ENCODE measurements at places on chromosomes 11 and 22.

GRCh38 chr22:49294656-49295464 is 532.8 kb downstream of the BRD1 start:
- DNase-seq: no peak

DNA sequence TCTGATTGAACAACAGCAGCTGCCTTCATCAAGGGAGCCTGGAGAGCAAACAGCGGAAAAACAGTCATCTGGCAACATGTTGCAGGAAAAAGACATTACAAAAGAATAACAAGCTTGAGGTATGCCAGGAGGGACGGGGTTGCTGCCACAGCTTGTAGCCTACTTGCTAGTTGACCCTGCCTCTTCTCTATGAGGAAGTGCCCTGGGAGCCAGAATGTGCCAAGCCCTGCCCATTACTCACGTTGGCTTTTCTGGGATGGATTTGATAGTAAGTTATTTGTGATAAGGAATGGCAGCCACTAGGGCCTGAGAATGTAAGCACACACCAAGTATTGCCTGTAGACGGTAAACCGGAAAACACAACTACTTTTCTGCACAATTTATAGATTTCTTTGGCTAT is 113.5 kb upstream of the KIRREL3 start:
- DNase-seq: no peak

- DNase-seq: no peak
Observed at GRCh38 chr22:37601540-37602442, 6.8 kb upstream of the GGA1 start.

DNA sequence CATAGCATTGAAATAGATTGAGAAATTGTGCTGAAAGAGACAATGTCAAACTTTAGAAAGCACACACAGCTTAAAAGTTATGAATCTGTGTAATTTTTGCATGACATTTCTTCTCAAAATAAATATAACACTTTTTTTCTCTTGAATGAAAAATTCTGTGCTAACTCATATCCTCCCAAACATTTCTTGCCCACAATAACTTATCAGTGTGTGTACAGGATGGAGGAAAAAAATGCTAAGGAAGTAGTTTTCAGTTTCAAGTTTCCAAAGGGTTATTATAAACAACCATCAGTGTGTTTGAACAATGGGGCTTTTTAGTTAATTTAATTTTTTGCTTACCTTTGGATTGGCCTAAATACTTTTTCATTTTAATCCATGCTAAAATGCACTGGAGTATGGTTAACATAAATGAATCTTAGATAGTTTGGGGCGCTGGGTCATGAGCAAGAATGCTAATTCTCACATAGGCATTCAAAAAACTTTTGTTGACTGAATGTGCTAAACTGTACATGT is 82.9 kb upstream of the ARHGAP20 start:
- DNase-seq: no peak

DNA sequence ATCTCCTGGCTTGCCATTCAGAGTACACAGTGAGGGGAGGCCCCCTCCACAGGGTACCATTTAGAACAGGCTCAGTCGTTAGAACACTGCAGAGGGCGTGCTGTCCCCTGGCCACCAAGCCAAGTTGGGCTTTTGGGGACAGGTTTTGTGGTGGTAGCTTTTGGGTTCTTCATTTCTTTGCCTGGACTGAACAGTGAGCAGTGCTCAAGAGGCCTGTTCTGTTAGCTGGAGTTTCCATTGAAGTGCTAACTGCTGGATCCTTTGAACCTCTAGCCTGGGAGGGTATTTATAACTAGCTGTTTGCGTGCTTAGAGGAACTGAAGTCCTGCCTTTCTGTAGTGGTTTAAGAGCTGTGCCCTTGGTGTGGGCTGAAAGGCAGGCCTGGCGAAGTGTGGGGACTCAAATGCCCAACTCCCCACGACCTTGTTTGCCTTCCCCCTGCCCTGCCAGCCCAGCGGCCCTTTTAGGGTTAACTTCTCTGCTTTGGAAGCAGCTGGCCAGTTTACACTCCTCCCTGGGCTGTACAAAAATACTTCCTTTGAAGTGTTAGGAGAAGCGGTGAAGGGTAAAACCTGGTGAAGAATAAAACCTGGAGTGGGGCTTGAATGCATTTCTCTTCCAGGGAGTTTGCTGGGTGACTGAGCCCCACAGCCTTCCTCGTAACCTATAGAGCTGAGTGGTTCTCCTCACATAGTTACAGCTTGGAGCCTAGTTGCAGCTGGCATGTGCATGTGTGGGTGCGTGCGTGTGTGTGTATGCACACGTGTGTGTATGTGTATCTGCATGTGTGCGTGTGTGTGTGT is 34.6 kb downstream of the ZNRF3 start:
- DNase-seq: no peak

- no peak for DNase-seq
Observed at GRCh38 chr11:102312667-102313066, 4.6 kb upstream of the BIRC3 start.

- DNase-seq: no peak
Observed at GRCh38 chr11:123211981-123212380, 16.9 kb upstream of the CLMP start.

DNA sequence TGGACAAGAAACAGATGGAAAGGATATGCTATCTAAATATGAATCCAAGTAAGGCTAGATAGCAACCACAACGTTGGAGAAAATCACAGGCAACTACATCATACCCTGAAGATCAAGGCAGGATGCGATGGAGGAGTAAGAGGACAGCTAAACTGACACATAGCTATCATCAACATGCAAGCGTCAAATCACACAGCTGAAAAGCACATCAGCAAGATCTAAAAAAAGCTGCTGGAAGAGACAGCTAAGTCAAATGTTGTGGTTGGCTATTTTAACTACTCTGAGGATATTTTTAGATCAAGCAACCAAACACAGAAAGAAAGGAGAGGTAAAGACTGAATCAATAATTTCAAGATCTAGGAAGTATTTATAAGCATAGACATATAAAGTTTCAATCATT is 466.9 kb downstream of the BRD1 start:
- no peak for DNase-seq

DNA sequence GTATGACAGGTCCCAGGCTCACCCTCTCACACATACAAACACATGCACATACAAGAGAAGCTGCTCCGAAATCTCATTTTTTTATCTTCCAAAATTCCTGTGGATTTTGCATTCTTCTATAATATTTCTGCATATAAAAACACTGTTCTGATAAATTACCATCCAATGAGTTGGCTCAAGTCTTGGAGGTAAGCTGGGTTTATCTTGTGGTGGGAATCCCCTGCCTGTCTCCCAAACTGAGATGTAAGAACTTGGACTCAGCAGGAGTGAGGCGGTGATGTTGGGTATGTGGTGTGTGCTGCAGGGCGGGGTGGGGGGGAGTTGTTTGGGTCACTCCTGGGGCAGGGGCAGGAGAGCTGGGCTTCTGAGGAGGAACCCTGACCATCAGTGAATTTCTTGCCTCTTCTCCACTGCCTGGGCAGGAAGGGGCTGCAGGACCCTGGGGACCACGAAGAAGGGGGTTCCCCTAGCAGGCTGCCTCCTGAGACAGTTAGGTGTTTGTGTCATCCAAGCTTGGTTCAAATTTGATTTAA is 6.8 kb upstream of the P2RY6 start:
- no peak for DNase-seq

- no peak for DNase-seq
Observed at GRCh38 chr22:31637891-31638618, 24.0 kb downstream of the PISD start.

GRCh38 chr11:126619516-126619915 is 264.0 kb downstream of the ST3GAL4 start:
- DNase-seq: no peak

DNA sequence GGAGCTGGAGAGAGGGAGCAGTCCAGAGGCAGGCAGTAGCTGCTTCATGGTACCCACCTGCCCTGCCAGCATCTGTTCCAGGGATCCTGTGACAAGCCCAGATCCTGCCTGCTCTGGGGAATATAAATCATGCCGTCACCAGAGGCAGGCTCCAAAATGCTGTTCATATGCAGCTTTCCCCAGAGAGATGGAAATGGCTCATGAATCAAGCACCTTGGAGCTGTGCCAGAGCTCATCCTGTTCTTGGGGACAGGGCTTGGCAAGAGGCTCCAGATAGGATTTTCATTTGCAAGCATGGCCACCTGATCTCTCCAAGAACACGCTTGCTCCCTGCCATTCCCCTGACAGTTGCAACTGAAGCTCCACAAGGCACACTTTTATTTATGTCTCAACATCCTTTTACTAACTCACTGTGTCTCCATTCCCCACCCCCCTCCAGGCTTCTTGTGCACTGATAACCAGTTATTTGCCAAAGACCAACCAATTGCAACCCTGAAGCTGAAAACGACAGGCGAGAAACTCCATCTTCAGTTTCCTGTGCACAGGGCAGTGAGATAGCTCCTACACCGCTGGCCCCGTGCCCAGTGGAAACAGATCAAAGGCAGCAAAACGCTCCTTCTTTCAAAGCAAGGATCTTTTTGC is 115.8 kb upstream of the PITPNB start:
- DNase-seq: no peak

DNA sequence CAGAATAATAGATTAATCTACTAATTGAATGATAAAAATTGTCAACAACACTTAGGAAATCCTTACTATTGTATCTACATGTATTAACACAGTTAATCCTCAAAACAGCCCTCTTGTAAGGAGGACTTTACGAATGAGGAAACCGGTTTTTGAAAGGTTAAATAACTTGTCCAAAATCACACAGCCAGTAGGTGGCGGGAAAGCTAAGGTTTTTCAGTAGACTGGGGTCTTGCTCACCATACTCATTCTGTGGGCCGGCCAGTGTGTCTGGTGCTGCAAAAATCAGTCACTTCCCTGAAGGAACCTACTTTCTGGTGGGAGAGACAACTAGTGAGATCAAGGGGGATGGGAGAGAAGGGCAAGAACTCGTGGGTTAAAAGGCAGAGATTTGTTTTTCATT is 3.8 kb downstream of the DCPS start:
- no peak for DNase-seq

GRCh38 chr11:115226556-115226955 is 277.7 kb downstream of the CADM1 start:
- DNase-seq: no peak

GRCh38 chr11:133058501-133058900 is 473.8 kb downstream of the OPCML start:
- no peak for DNase-seq

DNA sequence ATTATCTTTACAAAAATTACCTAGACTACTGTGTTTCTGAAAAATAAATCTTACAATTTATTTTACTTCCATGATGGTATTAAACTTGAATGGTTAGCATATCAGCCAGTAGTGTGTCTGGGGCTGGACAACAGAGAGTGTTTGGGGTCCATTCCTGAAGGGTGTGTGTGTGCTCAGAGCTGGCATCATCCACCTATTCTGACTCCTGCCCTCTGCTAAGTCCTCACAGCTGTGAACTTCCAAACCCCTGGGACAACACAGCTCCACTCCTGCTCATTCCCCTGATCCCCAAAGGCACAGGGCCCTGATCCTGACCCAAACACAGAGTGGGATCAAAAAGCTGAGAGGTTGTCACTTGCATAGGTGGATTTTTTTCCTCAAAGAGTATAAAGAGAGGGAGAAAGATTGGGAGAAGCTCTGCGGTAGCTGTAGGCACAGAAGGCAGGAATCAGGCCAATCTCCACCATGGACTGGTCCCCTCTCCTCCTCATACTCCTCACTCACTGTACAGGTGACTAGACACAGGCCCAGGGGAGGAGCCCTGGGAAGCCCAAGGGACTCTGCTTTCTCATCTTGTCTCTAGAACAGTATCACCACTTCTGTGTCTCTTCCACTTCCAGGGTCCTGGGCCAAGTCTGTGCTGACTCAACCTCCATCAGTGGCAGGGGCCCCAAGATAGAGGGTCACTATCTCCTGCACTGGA is 55.7 kb upstream of the TOP3B start:
- DNase-seq: no peak

- DNase-seq: no peak
Observed at GRCh38 chr11:73753938-73754337, 6.9 kb downstream of the RAB6A start.

GRCh38 chr11:132301900-132302299 is 931.5 kb downstream of the NTM start:
- no peak for DNase-seq

- DNase-seq: peak; percentile 13
Observed at GRCh38 chr11:35619116-35619854, 1.0 kb downstream of the FJX1 start.
